ENCODE measurements at places on chromosomes 6 and 20.

GRCh38 chr20:45798935-45799642, 7.3 kb downstream of the DNTTIP1 start:
- DNase-seq, result peak; percentile 31

- DNase-seq, result no peak
These were observed 157.5 kb upstream of the AHI1 start for GRCh38 chr6:135655055-135655454.

DNA sequence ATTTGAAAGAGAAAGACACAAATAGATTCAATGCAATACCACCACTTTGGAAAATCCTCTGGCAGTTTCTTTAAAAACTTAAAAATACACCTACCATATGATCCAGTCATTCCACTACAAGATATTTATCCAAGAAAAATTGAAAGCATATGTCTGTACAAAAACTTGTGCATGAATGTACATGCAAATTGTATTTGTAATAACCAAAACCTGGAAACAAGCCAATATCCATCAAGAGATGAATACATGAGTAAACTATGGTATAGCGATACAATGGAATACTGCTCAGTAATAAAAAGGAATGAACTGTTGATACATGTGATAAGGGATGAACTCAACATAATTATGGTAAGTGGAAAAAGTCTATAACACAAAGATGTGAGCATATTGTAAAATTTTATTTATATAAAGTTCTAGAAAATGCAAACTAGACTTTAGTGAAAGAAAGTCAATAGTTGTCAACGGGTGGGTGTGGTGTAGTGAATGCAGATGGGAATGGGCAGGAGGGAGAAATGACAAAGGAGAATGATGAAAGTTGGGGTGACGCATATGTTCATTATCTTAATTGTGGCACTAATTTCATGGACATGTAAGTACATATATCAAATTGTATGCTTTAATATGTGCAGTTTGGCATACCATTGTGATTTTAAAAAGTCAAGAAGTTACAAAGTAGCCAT, 347.5 kb downstream of the SAMD5 start:
- no peak for DNase-seq

DNA sequence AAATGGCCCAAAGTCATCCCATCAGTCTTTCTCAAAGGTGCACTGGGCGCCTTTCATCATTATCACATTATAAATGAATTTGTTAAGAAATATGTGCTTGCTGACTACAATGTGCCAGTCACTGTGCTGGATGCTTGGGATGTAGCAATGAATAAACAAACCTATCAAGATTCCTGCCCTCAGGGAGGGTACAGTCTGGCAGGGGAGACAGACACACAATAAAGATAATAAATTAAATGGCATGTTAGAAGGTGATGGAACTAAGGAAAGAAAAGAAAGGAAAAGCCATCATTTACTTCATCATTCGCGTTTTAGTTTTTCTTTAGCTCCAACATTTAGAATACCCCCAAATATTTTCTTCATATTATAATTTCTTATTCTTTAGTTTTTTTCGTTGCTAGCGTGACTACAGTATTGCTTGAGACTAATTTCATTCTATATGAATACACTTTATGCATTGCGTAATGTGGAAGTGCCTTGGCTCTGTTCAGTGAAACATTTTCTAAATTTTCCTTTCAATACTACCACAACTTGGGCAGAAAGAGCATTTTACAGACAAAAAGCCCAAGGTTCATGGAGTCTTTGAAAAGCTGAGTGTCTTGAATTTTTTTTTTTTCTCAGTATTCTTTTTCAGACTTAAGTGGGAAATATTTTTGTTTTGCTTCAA, 48.7 kb upstream of the CITED2 start:
- no peak for DNase-seq

DNA sequence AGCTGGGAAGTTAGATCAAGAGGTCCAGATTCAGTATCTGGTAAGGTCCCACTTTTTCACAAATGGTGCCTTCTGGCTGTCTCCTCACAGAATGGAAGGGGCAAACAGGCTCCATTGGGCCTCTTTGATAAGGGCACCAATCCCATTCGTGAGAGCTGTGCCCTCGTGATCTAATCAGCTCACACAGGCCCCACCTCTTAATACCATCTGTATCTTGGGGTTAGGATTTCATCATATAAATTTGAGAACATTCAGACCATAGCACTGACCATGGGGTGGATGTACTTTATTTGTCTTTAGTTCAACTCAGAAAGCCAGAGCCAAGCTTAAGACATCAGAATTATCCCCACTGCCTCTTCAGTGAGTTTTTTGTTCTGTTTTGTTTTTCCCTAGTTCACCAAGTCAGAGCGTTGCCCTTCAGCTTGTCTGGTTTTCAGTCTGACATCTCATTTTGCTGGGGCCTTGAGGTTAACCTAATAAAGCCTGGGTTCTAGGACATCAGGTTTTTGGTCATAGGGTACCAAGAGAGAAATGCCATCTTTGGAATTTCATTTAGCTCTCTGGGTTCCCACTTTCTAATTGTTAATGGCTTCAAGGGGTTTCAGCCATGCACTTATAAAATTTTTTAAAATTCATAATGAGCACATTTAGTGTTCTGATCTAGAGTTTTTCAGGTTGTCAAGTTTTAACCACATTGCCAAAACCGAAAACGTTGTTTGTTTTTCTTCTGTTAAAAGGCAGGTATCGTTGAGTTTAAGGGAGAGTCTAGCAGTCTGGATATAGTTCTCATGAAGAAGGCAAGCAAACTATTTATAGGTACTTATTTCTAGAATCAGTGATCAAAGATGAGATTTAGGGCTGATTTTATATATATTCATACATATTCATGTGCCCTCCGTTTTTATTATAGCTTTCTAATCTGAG, 19.0 kb downstream of the SENP6 start:
- DNase-seq, result no peak

All from neuronal stem cell (in vitro differentiated cells).